Osteocyte (in vitro differentiated cells): ENCODE measurements at places on chromosomes 13 and 19.

- peaks cover 33% of the 10 kb centered on the region for H3K36me3 ChIP-seq
- DNase-seq: no peak
- no peak overlapping the region for H3K4me3 ChIP-seq
- H3K27me3 ChIP-seq: no peaks in the 10 kb centered on the region
- H3K27ac ChIP-seq: no peak overlapping the region
- H3K4me1 ChIP-seq: no peaks in the 10 kb centered on the region
These were observed 102.6 kb downstream of the DOCK9 start for GRCh38 chr13:98875146-98875729.

DNA sequence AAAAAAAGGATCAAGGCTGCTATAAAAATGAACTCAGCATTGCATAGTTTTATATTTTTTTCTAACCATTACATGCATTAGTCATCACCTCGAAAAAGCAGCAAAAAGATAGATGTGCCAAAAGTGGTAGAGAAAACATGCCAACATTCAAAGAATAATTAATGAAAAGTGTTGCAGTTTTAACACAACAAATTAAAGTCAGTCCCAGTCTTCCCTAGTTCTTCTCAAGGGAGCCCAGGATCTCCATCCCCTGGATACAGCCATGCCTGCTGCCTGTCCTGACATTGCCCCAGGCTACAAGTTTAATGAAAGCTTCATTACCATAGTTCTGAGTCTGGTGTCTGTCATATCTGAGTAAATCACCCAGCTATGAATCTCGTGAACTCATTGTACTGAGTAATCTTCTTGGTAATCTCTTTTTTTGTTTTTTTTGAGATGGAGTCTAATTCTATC is 116.6 kb upstream of the KLF12 start:
- peak overlapping the region; percentile 58 for H3K27ac ChIP-seq
- no peak overlapping the region for H3K4me3 ChIP-seq
- peaks cover 2% of the 10 kb centered on the region for H3K36me3 ChIP-seq
- H3K27me3 ChIP-seq: no peaks in the 10 kb centered on the region

DNA sequence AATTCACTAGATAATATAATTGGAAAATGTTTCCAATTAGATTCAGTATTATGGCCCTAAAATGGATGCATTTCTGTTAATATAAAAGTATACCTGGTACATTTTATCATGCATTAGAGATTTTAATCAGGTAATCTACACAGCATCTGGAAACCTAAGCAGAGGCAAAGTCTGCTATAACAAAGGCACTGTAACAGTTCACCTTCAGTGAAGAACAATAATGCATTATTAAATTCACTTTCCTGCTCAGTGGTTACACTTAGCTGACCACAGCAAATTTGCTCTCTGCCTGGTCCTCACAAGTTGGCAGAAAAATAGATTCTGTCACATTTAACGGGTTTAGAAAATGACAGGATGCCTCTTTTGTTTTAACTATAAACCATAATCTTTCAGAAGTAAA is 326.9 kb downstream of the DACH1 start:
- no peaks in the 10 kb centered on the region for H3K27me3 ChIP-seq
- no peak for DNase-seq
- H3K4me3 ChIP-seq: no peak overlapping the region
- H3K36me3 ChIP-seq: no peaks in the 10 kb centered on the region
- H3K27ac ChIP-seq: no peak overlapping the region

DNA sequence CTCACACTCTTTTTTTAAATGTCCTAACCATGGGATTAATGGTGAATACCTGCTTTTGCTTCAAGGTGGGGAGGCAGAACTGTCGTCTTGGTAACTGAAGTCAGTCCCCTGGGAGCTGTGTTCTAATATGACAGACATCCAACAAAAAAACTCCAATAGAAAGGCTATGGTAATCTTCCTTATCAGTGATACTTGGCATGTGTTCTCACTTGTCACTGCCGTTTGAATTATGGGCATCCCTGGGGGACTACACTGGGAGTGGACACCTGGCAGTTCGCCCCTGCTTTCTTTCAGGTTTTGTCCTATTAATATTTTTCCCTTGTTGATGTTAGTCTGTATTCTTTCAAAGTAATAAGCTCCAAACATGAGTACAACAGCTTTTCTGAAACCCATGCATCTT is 252.6 kb downstream of the SLITRK5 start:
- no peaks in the 10 kb centered on the region for H3K36me3 ChIP-seq
- no peak overlapping the region for H3K27ac ChIP-seq
- H3K27me3 ChIP-seq: no peaks in the 10 kb centered on the region
- H3K4me1 ChIP-seq: no peaks in the 10 kb centered on the region
- H3K4me3 ChIP-seq: no peak overlapping the region

GRCh38 chr13:77774181-77774580 is 76.7 kb downstream of the SLAIN1 start:
- no peak overlapping the region for H3K4me3 ChIP-seq
- DNase-seq: no peak
- H3K4me1 ChIP-seq: no peaks in the 10 kb centered on the region

GRCh38 chr19:963486-963951 is 20.6 kb upstream of the WDR18 start:
- peaks cover 20% of the 10 kb centered on the region for H3K36me3 ChIP-seq
- no peak for DNase-seq
- H3K27ac ChIP-seq: peak overlapping the region; percentile 24
- H3K27me3 ChIP-seq: no peaks in the 10 kb centered on the region
- H3K4me3 ChIP-seq: no peak overlapping the region

DNA sequence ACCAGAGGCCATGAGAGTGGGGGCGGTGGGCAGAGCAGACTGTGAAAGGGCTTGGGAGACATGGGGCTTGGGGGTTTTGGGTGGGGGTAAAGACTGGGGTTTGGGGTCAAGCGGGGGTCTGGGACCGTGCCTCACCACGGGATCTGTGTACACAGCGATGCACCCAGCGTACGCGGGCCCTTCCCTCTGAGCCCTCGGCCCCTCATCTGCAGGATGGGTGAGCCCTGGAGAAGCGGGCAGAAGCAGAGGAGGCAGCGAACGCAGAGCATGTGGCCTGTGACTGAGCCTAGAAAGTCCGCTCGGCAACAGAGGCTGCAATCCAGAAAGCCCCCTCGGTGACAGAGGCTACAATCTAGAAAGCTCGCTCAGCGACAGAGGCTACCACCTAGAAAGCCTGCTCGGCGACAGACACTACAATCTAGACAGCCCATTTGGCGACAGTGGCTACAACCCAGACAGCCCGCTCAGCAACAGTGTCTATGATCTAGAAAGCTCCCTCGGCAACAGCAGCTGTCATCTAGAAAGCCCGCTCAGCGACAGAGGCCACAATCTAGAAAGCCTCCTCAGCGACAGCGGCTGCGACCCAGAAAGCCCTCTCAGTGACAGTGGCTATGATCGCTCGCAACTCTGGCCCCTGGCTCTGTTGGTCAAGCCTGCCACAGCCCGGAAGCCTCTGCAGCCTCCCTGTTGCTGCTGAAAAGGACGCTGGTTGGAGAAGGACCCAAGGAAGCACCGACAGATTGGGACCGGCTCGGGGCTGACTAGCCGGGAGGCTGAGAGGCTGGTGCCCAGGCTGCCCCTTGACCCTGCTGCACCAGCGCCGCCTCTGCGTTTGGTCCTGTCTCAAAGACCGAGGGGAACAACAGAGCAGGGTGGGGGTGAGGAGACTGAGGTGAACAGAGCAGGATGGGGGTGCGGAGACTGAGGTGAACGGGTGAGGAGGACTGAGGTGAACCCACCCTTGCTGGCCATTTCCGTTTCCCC is 68.6 kb downstream of the SPACA7 start:
- no peaks in the 10 kb centered on the region for H3K36me3 ChIP-seq
- no peak overlapping the region for H3K4me3 ChIP-seq
- H3K27me3 ChIP-seq: no peaks in the 10 kb centered on the region
- H3K4me1 ChIP-seq: no peaks in the 10 kb centered on the region
- DNase-seq: peak; percentile 83

- DNase-seq: no peak
- peaks cover 10% of the 10 kb centered on the region for H3K4me1 ChIP-seq
- no peak overlapping the region for H3K27ac ChIP-seq
- H3K36me3 ChIP-seq: peaks cover 1% of the 10 kb centered on the region
- H3K27me3 ChIP-seq: no peaks in the 10 kb centered on the region
- no peak overlapping the region for H3K4me3 ChIP-seq
These were observed 336.1 kb downstream of the DNAJC15 start for GRCh38 chr13:43359536-43359935.

DNA sequence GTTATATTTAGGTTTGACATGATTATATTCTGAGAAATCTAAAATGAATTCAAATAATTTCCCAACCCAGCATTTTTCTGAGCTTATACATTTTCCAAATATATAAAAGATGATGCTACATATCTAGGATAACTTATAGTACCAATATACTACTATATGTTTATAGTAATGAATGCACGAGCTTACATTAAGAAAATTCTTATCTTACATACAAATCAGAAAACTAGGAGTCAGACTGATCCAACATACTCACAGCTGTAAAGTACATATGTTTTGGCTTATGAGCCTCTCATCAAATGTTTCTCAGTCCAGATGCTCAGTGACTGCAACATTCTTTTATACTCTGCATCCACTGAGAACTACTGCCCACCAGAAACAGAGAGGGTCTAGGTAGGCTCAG is 491.3 kb upstream of the KLF12 start:
- H3K4me1 ChIP-seq: no peaks in the 10 kb centered on the region
- H3K4me3 ChIP-seq: no peak overlapping the region
- no peak for DNase-seq
- no peak overlapping the region for H3K27ac ChIP-seq
- no peaks in the 10 kb centered on the region for H3K27me3 ChIP-seq

GRCh38 chr13:95235199-95235756 is 66.0 kb downstream of the ABCC4 start:
- peaks cover 14% of the 10 kb centered on the region for H3K4me1 ChIP-seq
- H3K27ac ChIP-seq: no peak overlapping the region
- no peaks in the 10 kb centered on the region for H3K27me3 ChIP-seq

DNA sequence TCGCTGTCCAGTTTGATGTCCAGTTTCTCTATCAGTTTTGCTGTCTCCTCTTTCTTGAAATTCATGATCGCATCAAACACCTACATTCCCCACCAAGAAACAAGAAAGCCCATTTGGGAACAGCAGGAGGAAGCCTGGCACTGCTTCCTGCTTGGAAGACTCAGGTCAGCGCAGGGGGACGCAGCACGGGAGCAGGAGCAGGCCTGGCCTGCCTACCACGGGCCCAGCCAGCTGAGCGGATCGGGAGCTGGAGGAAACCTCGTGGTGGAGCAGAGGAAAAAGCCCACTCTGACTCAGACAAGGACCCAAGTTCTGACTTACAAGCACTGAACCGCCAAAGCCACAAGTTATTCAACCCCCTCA is 3.9 kb downstream of the EEF2 start:
- no peak for DNase-seq
- peaks cover 50% of the 10 kb centered on the region for H3K36me3 ChIP-seq
- no peak overlapping the region for H3K4me3 ChIP-seq
- no peaks in the 10 kb centered on the region for H3K27me3 ChIP-seq
- H3K4me1 ChIP-seq: peaks cover 33% of the 10 kb centered on the region

DNA sequence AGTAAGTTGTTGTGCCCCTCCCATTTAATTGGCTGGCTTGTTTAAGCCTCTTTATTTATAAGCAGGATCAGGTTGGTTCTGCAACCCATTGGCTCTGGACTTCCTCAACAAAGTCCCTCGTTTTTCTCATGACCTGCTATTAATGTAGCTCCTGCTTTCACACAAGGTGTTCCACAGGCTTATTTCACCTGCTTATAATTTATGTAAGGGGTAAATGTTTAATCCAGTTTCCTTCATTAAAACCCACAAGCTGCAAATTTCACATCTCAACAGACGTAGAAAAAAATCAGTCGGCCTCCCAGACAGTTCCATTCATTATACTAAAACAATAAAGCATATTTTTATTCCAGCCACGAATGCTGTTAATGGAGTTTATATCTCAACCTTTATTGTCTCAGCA is 86.1 kb downstream of the TBC1D4 start:
- H3K36me3 ChIP-seq: no peaks in the 10 kb centered on the region
- no peak overlapping the region for H3K27ac ChIP-seq
- no peak overlapping the region for H3K4me3 ChIP-seq
- no peak for DNase-seq
- H3K27me3 ChIP-seq: no peaks in the 10 kb centered on the region

DNA sequence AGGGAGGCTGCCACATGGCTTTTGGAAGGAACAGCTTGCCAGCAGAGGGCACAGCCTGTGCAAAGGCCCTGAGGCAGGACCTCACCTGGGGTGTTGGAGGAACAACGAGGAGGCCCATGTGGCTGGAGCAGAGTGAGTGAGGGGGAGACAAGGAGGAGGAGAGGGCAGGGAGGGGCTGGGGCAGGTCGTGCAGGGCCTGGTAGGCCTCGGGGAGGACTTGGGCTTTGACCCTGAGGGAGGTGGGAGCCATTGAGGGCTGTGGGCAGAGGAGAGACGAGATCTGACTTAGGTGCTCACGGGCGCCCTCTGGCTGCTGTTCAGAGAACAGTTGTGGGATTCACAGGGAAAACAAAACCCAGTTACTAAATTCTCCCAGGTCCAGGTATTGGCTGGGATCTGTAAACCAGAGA is 25.2 kb downstream of the ZNRF4 start:
- no peak for DNase-seq
- H3K4me1 ChIP-seq: peaks cover 8% of the 10 kb centered on the region
- no peak overlapping the region for H3K4me3 ChIP-seq
- H3K27ac ChIP-seq: no peak overlapping the region
- H3K27me3 ChIP-seq: peaks cover 42% of the 10 kb centered on the region

- peak; percentile 87 for DNase-seq
- no peaks in the 10 kb centered on the region for H3K36me3 ChIP-seq
- peak overlapping the region; percentile 60 for H3K4me3 ChIP-seq
- H3K4me1 ChIP-seq: peaks cover 9% of the 10 kb centered on the region
- peak overlapping the region; percentile 56 for H3K27ac ChIP-seq
These were observed 42.6 kb upstream of the ADGRL1 start for GRCh38 chr19:14248578-14249011.

GRCh38 chr19:5828661-5829566 is 10.6 kb downstream of the FUT6 start:
- peaks cover 3% of the 10 kb centered on the region for H3K27me3 ChIP-seq
- no peaks in the 10 kb centered on the region for H3K36me3 ChIP-seq
- peak overlapping the region; percentile 98 for H3K27ac ChIP-seq
- peaks cover 8% of the 10 kb centered on the region for H3K4me1 ChIP-seq
- DNase-seq: no peak

DNA sequence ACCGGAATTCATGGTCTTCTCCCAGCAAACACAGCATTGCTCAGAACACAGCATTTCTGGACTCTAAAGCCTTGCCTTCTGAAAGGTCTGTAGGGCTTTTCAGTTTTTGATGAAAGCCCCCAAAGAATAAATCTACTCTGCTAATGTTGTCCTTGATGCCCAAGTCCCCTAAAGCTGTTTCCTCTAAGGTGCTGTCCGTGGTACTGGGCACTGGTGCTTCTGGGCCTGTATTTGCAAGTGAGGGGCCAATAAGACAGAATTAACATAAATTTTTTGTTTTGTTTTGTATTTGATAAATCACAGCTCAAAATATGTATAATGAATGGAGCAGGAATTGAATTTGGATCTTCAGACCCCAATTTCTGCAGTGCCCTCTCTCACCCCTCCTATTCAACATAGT is 12.1 kb upstream of the LGALS13 start:
- H3K36me3 ChIP-seq: no peaks in the 10 kb centered on the region
- H3K27ac ChIP-seq: no peak overlapping the region
- no peaks in the 10 kb centered on the region for H3K27me3 ChIP-seq
- DNase-seq: no peak
